ENCODE measurements at places on chromosomes 4 and X. TPM values are rescaled to one million over a fixed set of nuclear protein-coding genes. Genes with fewer than 3 reads are reported as not detected.

GLOD5 gene
- total RNA-seq, result not detected

RNF212 gene
- 2.8 TPM for total RNA-seq

EPHA5 gene
- 0.30 TPM for total RNA-seq

GABRA4 gene
- not detected for total RNA-seq

CXorf49 gene
- total RNA-seq, result not detected

AP1S2 gene
- total RNA-seq, result 16.7 TPM

BEX2 gene
- 8.7 TPM for total RNA-seq

MAGEB1 gene
- not detected for total RNA-seq

CYTL1 gene
- not detected for total RNA-seq

HSFX4 gene
- total RNA-seq, result not detected

PDGFRA gene
- total RNA-seq, result 0.45 TPM

GABRQ gene
- 0.15 TPM for total RNA-seq

FRG1 gene
- total RNA-seq, result 42.2 TPM

SOWAHB gene
- 0.02 TPM for total RNA-seq

UCP1 gene
- total RNA-seq, result 0.14 TPM

VCX gene
- not detected for total RNA-seq

C4orf36 gene
- total RNA-seq, result 1.6 TPM

CHRDL1 gene
- total RNA-seq, result not detected

HSFX3 gene
- not detected for total RNA-seq

TMEM156 gene
- total RNA-seq, result 16.6 TPM

SPARCL1 gene
- total RNA-seq, result not detected

SERPINA7 gene
- total RNA-seq, result not detected
